NCI-H1436 treated with DMSO at 0.1 percent for 48 hours (cell line): ENCODE measurements at places on chromosomes 12 and 14.

DNA sequence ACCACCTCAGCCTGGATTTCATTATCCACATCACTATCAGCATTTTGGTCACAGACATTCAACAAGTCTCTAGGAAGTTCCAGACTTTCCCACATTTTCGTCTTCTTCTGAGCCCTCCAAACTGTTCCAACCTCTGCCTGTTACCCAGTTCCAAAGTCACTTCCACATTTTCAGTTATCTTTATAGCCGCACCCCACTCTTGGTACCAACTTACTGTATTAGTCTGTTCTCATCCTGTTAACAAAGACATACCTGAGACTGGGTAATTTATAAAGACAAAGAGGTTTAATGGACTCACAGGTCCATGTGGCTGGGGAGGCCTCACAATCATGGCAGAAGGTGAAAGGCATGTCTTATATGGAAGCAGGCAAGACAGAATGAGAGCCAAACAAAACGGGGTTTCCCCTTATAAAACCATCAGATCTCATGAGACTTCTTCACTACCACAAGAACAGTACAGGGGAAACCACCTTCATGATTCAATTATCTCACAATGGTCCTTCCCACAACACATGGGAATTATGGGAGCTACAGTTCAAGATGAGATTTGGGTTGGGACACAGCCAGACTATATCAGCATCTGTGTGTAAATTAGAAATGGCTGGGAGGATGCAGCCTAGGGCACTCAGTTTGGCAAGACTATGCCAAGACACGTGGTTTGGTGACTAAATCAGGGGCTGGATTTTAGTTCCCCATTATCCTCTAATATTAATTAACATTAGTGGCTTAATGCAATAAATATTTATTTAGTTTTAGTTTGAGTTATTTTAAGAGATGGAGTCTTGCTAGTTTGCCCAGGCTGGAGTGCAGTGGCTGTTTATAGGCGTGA lies 16.2 kb upstream of the FUT8 start:
- DNase-seq, result no peak

DNA sequence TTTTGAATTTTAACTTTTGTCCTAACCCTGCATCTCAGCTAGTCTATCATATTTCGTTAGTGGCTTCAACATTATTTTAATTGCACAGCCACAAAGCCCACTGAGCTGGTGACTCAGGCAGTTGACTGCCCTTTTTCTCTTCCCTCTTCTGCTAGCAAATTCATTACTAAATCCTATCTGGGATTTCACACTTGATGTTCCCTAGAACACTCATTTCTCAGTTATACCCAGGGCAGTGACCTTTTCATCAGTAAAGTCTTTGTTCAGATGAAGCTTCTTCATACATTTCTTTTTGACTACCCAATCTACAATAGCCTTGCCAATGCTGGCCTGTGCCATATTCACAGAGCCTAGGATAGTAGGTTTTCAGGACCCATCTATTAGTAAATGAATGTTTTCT lies 107.0 kb downstream of the ATXN7L3B start:
- no peak for DNase-seq

- DNase-seq, result no peak
These were observed 11.7 kb upstream of the MYL2 start for GRCh38 chr12:110932046-110932445.

GRCh38 chr14:64060648-64061096 lies 207.9 kb downstream of the SYNE2 start:
- no peak for DNase-seq

DNA sequence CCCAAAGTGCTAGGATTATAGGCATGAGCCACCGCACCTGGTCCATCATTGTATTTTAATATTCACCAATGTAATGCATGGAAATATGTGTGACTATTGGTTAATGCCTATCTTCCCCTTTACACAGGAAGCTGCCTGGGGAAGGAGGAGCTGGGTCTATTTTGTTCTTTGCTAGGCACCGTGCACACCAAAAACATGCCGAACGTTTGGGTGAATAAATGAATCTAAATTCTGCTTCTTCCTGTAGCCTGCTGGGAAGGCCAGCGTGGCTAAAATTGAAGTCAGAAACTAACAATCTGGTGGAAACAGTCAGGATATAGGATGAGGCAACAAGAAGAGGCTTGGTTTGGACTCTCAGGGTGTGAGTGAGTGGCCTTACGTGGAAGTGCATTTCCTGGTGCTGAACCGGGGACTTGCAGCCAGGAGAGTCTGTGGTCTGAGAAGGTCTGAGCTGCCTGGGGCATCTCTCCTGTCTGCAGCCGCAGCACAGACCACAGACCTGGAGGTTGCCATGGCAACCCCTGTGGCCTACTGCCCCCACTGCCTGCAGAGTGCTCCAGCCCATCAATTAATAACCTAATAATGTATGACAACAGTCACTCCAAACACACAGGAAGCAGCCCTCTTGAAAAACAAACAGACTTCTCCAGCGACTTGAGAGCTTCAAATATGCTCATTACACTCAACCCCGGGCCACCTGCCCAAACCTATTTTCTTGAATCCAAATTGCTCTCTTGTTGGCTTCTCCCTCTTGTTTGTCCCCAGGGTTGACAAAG lies 5.5 kb upstream of the GPR68 start:
- DNase-seq, result peak; percentile 64

DNA sequence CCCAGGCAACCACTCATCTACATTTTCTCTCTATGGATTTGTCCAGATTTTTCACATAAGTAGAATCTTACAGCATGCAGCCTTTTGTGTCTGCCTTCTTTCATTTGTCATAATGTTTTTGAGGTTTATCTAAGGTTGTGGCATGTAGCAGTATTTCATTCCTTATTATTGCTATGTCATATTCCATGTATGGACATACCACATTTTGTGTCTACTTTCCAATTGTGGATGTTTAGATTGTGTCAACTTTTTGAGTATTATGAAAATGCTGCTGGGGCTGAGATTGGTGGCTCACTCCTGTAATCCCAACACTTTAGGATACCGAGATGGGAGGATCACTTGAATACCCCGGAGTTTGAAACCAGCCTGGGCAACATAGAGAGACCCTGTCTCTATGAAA lies 3.2 kb upstream of the ATXN2 start:
- no peak for DNase-seq

GRCh38 chr12:12323591-12323990 lies 26.5 kb downstream of the MANSC1 start:
- no peak for DNase-seq

- no peak for DNase-seq
These were observed 93.8 kb upstream of the OSBPL8 start for GRCh38 chr12:76653342-76653741.

DNA sequence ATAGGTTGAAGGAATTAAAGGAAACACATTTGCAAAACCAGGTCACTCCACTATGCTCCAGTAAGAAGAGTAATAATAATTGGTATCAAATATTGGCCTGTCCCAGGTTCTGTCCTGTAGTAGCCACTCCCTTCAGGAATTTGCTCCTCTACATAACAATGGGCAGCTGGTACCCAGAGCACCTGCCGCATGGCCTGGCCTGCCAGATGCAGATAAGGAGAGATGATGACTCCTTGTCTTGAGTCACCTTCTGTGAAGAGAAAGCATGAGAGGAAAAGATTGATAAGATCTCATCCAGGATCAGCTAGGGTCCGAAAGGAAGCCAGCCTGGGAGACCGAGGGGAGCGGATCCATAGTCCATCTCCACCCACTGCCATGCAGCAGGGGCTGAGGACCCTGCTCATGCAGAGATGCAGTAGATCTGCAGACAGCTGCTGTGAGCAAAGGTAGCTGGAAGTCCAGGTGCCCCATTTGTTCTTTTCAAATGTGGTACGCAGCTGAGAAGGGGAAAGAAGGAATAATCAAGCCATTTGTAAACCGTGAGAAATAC lies 24.3 kb downstream of the VCPKMT start:
- no peak for DNase-seq

DNA sequence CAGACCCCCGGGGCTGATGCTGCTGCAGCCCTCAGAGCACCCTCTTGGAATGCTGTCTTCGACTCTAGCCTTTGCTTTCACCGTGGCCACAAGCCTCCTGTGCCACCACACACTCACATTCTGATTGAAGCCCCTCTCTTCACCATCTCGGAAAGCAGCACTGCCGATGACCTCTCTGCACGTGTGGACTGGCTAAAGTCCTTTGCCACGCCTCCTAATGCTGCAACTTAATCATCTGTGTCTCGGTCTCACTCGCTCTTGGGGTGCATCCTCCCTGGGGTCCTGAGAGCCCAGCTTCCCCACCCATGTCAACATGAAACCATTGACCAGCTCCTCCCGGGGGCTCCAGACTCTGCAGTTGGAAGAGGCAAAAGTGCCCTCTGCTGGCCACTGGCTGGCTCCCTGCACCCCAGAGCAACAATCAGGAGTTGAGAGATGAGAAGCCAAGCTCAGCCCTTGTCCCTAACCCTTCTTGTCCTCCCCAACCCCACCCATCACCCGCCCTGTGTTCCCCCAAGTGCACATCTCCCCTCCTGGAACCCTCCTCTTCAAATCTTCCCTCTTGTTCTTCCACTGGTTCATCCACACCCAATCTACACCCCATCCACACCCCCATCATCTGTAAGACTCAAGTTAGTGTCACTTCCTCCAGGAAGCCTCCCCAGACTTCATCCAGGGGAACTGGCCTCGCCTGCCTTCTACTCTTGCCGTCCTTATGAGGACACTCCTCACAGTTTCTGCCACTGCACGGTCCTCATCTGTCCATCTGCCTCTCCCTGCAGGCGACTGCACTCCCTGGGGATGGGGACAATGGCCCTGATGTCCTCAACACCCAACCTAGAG lies 23.6 kb upstream of the FAM181A start:
- DNase-seq, result no peak

DNA sequence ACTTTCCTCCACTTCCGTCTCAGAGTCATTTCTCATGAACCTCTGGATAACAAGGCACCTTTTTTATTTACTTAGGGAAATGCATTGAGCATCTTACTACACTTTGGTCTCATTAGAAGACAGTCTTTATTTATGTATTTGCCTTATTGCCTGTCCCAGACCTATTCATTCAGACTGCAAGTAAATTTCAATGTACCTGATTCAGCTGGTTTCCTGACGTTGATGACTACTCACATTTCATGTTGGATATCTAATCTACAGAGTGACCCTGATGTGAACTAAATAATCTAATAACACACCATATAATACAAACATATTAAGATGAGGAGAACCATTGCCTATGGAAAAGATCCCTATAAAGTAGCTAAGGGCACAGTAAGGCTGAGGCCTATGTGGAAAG lies 267.7 kb downstream of the SLC6A15 start:
- peak; percentile 20 for DNase-seq

DNA sequence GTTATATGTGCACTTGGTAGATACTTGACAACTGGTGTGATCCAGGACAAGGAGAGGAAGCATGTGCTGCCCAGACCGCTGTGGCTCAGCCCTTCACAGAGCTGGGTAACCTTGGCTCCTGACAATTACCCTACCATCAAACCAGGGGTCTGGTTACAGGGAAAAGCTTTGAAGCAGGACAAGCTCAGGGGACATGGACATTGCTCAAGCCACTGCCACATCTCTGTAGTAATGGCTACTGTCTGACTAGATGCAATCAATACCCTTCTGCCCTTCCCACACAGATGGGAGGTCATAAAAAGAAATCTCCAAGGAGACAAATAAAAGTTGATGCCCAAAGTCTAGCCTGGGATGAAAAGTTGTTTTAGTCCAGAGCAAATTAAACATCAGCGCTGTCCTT lies 577.4 kb downstream of the MED13L start:
- DNase-seq, result no peak

GRCh38 chr12:47067176-47067575 lies 12.2 kb upstream of the PCED1B start:
- DNase-seq, result no peak
